ENCODE measurements at places on chromosomes 11 and 22.
A peak's percentile ranks its signal among the peaks of the same experiment; 100 is the strongest.

DNA sequence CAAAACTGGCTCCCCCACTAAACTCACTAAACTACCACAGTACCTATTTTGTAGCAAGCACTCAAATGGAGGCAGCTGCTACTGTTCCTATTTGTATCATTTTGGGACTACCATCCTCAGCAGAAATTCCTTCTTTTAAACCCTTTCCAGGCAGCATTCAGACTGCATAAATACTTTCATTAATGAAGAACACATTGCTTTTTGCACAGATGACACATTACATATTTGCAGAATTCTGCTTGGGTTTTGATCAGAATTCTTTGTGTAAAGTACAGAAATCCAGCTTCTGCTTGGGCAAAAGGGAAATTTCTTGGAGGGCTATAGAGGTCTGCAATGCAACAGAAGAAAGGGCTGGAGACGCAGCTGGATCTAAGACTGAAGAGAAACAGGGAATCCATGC is 24.2 kb downstream of the RBX1 start:
- DNase-seq, result peak; percentile 13

DNA sequence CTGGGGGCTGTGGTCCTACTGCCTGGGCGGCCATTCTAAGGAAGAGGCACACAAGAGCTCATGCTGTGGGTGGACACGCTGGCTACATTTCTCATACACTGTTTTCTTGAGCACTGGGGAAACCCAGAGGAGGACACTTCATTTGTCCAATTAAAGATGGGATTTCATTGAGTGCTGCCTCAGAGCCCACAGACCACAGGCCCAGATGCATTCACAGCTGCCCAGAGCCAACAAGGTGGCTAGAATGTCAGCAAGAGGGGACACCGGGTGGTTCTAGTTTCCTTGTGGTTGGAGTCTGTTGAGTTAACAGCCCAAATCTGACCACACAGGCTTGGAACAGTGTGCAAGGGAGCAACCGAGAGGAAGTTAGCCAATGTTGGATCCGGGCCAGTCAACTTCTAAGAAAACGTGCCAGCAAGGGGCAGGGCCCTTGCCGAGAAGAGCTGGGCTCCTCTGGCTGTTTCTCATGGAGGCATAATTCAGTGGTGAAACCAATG is 35.0 kb upstream of the SORL1 start:
- DNase-seq, result peak; percentile 81

DNA sequence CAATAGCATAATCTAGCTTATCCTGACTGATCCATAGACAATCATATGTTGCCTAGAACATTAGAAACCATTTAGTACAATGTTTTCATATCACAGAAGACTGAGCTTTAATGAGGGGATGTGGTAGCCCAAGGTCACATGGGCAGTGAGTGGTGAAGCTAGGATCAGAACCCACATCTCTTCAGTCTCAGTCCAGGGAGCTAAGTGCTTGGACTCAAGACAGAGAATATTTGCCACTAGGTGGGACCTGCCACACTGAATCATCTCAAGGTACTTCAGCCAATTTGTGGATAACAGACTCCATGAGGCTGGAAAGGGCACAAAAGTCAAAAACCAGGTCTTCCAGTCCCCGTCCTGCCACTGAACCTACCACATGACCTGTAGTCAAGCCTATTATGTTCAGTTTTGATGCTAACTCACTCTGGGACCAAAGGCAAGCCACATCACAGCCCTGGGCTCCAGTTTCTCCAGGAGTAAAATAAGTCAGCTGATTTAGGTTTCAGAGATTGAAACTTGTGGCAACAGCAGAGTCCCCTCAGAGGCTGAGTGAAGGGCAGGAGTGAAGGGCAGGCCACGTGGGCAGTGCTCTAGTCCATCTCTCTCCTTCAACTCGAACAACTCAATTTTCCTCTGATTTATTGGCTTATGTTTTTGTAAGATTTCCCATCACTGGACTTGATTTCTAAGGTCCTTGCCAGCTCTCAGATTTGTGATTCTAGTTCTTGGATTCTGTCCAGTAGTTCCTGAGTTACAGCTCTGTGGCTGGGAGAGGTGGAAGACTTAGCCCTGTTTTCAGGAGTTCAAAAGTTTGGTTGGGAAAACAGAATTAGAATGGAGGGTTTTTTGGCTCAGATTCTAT is 84.6 kb upstream of the PHOX2A start:
- no peak for DNase-seq

GRCh38 chr22:34579519-34579918 is 486.4 kb upstream of the ISX start:
- no peak for DNase-seq

- no peak for DNase-seq
These were observed 143.4 kb downstream of the CRYBB2 start for GRCh38 chr22:25362883-25363240.

DNA sequence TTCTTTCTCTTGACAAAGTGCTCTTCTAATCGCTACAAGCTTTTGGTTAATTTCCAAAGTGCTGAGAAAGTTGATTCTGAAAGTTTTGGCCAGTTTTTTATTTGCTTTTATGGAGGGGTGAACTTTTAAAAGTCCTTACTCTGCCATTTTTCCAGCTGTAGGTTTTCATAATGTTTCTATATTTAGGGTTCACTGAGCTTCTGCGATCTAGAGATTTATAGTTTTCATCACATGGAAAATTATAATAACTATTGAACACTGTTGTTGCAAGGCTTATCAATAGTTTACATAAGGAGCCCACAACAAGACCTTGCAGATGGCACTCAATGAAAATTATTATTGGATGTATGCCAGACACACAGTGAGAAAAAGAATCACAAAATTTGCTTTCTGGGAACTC is 55.1 kb downstream of the DLG2 start:
- DNase-seq, result no peak
